ENCODE measurements at places on chromosomes 3 and 15.

GRCh38 chr3:120550546-120550945 is 45.6 kb upstream of the NDUFB4 start:
- DNase-seq = no peak

DNA sequence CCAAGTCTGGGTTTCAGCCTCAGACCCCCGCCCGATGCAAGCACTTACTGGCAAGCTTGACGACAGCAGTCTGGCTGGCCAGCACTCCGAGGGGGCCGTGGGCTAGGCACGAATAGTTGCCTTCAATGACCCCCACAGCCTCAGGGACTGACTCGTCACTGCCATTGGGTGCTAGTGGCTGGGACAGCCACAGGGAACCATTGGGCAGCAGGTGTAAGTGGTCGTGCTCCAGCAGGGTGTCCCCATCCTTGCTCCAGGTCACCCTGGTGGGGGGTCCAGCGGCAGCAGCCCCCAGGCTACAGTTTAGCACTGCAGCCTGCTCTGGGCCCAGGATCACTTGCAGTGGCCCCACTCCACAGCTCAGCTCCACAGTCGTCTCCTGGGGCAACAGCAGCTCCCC is 11.8 kb downstream of the IGDCC4 start:
- no peak for DNase-seq

DNA sequence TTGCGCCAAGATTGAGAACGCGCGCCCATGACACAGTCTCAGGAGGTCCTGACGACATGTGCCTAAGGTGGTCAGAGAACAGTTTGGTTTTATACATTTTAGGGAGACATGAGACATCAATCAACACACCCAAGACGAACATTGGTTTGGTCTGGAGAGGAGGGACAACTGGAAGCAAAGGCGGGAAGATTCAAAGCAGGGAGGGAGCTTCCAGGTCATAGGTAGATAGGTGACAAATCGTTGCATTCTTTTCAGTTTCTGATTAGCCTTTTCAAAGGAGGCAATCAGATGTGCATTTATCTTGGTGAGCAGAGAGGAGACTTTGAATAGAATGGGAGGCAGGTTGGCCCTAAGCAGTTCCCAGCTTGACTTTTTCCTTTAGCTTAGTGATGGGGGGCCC is 828.4 kb upstream of the DPPA4 start:
- DNase-seq = no peak

- no peak for DNase-seq
These were observed 716.9 kb downstream of the ZBBX start for GRCh38 chr3:166663194-166663593.

GRCh38 chr3:35320646-35321407 is 318.5 kb upstream of the ARPP21 start:
- no peak for DNase-seq

- DNase-seq = no peak
These were observed 5.7 kb upstream of the APEH start for GRCh38 chr3:49668414-49668797.

GRCh38 chr3:64023861-64024223 is 548 bp upstream of the PSMD6 start:
- no peak for DNase-seq

- DNase-seq = no peak
These were observed 84.6 kb upstream of the PFN2 start for GRCh38 chr3:150055332-150055731.

DNA sequence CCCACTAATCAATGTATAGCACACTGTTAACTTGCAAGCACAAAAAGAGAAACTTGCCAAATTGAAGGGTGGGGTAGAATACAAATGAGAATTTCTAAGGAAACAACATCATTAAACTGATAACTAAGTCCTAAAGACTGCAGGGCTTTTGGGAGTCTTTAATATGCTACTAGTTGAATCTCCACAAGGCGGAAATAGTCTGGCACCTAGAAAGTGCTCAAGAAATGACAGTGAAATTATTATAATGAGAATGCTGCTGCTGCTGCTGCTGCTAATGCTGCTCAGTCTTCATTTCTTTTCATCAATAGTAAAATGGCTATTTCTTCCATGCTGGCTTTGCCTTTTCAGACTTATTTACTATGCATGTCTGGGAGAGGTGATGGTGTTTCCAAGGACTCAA is 91.8 kb downstream of the BTD start:
- DNase-seq = no peak

DNA sequence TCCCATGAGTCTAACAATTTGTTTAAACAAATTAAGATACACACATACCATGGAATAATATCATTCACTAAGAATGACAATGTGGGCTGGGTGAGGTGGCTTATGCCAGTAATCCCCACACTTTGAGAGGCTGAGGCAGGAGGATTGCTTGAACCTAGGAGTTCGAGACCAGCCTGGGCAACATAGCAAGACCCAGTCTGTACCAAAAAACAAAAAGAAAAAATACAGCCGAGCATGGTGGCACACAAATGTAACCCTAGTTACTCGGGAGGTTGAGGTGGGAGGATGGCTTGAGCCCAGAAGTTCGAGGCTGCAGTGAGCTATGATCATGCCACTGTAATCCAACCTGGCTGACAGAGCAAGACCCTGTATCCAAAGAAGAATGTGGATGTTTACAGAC is 4.0 kb upstream of the ZNF710 start:
- DNase-seq = no peak

GRCh38 chr15:41010345-41010744 is 57.1 kb downstream of the CHAC1 start:
- DNase-seq = no peak

DNA sequence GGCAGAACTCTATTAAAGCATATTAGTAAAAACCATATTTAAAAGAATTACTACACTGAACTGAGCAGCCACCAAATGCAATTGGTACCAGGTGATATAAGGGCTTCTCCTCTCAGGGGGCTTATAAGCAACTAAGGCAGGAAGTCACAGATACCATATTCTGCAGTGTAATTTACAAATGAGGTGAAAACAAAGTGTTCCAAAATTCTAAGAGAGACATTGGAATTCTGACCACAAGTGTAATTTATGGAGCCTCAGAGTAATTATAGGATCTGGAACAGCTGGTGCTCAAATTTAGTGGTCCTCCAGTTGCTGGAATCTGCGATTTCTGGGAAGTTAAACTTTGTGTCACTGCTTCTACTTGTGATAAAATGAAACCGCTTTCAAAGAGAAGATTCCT is 3.1 kb upstream of the NR1I2 start:
- DNase-seq = no peak

GRCh38 chr3:112132975-112133448 is at the start of gene GCSAM:
Gene GCSAM (minus strand): TSS chr3:112133248. CDS start chr3:112133120, 128 bp downstream.
- peak; percentile 56 for DNase-seq

GRCh38 chr3:12486916-12487315 is 2.6 kb downstream of the TSEN2 start:
- DNase-seq = no peak

GRCh38 chr15:33660151-33660550 is 308.1 kb upstream of the CHRM5 start:
- no peak for DNase-seq

- peak; percentile 82 for DNase-seq
These were observed 10.1 kb downstream of the SEMA3F start for GRCh38 chr3:50164984-50165909.

- no peak for DNase-seq
These were observed 105.9 kb downstream of the KCNH8 start for GRCh38 chr3:19254189-19254588.

- DNase-seq = no peak
These were observed 18.9 kb downstream of the RAP2B start for GRCh38 chr3:153180860-153181372.
